ENCODE measurements at places on chromosomes 4 and X. TPM values are rescaled to one million over a fixed set of nuclear protein-coding genes. Genes with fewer than 3 reads are reported as not detected.

The ADAM29 gene
- not detected for total RNA-seq

DNA sequence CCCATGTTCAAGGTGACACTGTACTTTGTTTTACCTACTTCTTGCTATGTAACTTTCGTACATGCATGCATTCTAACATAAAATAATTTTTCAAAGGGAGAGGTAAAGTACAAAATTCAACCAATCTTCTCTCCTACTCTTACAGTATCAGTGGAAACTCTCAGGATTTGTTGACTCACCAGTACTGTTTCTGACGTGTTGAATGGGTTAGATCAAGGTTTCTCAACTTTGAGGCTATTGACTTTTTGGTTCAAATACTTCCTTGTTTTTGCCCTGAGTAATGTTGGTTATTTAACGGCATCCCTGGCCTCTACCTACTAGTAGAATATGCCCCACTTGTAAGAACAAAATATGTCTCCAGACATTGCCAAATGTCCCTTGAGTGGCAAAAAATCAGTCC lies 94.6 kb upstream of the SMAD1 start:
- H3K36me3 ChIP-seq, result no peaks in the 10 kb centered on the region
- H3K4me1 ChIP-seq, result peaks cover 25% of the 10 kb centered on the region
- no peak overlapping the region for H3K4me3 ChIP-seq
- no peaks in the 10 kb centered on the region for H3K27me3 ChIP-seq
- DNase-seq, result no peak

The FAM184B gene
- not detected for total RNA-seq

The AMER1 gene
- total RNA-seq, result 2.0 TPM

DNA sequence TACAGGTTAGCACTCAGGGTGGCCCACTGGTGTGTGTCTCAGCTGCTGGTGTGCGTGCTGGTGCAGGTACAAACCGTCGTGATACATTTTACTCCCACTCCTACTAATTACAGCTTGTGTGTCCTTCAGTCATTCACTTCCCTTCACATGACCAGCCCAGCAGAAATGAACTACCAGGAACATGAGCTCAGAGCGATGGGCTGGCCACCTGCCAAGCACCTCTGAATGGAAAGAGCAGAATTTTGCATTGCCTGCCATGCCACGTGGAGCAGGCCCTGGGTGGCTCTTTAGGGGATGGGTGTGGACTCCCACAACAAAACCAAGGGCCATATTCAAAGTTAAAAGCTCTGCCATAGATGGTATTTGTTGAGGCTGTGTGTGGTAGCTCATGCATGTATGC lies 58.9 kb upstream of the PGM2 start:
- no peak overlapping the region for H3K4me3 ChIP-seq
- no peaks in the 10 kb centered on the region for H3K36me3 ChIP-seq
- no peaks in the 10 kb centered on the region for H3K4me1 ChIP-seq
- peak; percentile 9 for DNase-seq

- no peaks in the 10 kb centered on the region for H3K36me3 ChIP-seq
- no peaks in the 10 kb centered on the region for H3K4me1 ChIP-seq
- no peak overlapping the region for H3K4me3 ChIP-seq
Measured at GRCh38 chr4:173478201-173478912, 51.7 kb downstream of the HAND2 start.

DNA sequence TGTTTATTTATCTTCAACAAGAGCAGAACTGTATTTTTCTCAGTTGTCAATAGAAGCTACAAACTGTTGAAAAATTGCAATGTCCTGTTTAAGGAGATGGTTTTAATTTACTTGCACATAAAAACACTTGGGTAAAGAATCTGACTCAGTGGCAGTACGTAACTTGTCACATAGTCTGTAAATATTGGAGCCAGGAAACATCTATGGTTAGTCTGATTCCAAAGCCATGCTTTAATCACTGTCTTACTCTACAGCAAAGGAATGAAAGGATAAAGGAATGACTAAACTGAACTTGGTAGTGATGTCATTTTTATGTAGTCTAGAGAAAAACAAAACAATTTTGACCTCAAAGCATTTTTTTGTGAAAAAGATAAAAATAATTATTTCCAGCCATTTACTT lies 537.2 kb downstream of the STIM2 start:
- no peak overlapping the region for H3K4me3 ChIP-seq
- H3K27me3 ChIP-seq, result no peaks in the 10 kb centered on the region
- no peaks in the 10 kb centered on the region for H3K4me1 ChIP-seq
- DNase-seq, result no peak

The BTK gene
- 0.13 TPM for total RNA-seq

- no peak overlapping the region for H3K27ac ChIP-seq
- peak overlapping the region; percentile 88 for H3K4me3 ChIP-seq
- H3K36me3 ChIP-seq, result peaks cover 2% of the 10 kb centered on the region
- DNase-seq, result no peak
Measured at GRCh38 chrX:47649271-47649670, 1.1 kb downstream of the ELK1 start.

The COL4A6 gene
- total RNA-seq, result 0.92 TPM

GRCh38 chr4:31190671-31191070 lies 470.5 kb downstream of the PCDH7 start:
- DNase-seq, result no peak
- H3K4me1 ChIP-seq, result no peaks in the 10 kb centered on the region
- no peak overlapping the region for H3K27ac ChIP-seq

- no peaks in the 10 kb centered on the region for H3K36me3 ChIP-seq
- H3K4me1 ChIP-seq, result no peaks in the 10 kb centered on the region
- no peak for DNase-seq
- H3K27me3 ChIP-seq, result no peaks in the 10 kb centered on the region
- no peak overlapping the region for H3K27ac ChIP-seq
- H3K4me3 ChIP-seq, result no peak overlapping the region
Measured at GRCh38 chr4:15131551-15131950, 129.3 kb downstream of the CPEB2 start.

The FAM9C gene
- not detected for total RNA-seq

GRCh38 chrX:150869450-150869849 lies 29.0 kb downstream of the CD99L2 start:
- H3K4me3 ChIP-seq, result no peak overlapping the region
- H3K27ac ChIP-seq, result no peak overlapping the region
- no peaks in the 10 kb centered on the region for H3K36me3 ChIP-seq
- no peaks in the 10 kb centered on the region for H3K27me3 ChIP-seq

DNA sequence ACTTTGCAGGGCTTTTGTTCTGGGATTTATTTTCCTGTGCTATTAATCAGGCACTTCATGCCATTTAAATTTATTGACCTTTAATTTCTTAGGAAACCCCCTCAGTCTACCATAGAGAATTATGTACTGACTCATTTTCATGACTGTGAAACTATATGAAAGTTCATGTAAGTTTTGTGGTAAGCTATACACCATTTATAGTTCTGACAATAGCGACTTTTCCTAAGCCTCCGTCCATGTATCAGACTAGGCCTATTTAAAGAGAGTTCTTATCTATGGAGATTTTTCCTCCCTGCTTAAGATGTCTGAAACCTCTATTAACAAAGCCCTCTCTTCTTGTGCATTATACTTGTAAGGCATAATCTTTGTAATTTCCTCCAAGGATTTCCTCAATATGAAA lies 111.6 kb downstream of the AFF2 start:
- H3K4me1 ChIP-seq, result no peaks in the 10 kb centered on the region
- no peaks in the 10 kb centered on the region for H3K36me3 ChIP-seq
- no peak for DNase-seq
- H3K4me3 ChIP-seq, result no peak overlapping the region
- no peak overlapping the region for H3K27ac ChIP-seq
- H3K27me3 ChIP-seq, result no peaks in the 10 kb centered on the region

DNA sequence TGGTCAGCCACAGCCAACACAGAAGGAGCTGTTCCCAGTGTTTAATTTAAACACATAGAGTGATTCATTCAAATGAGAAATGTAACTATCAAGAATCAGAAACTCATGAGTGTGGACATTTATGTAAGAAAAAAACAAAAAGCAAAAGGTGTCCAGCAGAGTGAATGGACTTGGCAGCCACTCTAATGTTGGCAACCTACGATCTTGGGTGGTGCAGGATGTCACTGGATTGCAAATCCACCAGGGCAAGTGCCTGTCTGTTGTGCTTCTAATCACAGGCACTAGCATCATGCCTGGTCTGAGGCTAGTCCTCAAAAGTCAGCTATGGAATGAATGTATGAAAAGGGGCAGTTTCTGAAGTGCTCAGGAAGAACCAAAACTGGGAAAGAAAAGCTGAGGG lies 277.7 kb upstream of the CLNK start:
- H3K4me3 ChIP-seq, result no peak overlapping the region
- no peak for DNase-seq
- H3K36me3 ChIP-seq, result no peaks in the 10 kb centered on the region
- no peaks in the 10 kb centered on the region for H3K27me3 ChIP-seq
- H3K4me1 ChIP-seq, result no peaks in the 10 kb centered on the region
- H3K27ac ChIP-seq, result no peak overlapping the region

DNA sequence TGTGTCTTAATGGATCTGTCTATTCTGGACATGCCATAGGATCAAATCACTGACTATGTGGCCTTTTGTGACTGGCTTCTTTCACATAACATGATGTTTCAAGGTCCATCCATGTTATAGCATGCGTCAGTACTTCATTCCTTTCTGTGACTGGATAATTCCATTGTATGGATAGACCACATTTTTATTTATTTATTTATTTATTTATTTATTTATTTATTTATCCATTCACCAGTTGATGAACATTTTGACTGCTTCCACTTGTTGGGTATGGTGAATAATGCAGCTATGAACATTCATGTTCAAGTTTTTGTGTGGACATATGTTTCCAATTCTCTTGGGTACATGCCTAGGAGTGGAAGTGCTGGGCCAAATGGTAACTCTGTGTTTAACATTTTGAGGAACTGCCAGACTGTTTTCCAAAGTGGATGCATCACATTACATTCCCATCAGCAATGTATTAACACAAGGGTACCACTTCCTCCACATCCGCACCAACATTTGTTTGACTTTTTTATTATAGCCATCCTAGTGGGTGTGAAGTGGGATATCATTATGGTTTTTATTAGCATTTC lies 14.0 kb downstream of the RTL5 start:
- DNase-seq, result no peak
- no peak overlapping the region for H3K27ac ChIP-seq
- no peaks in the 10 kb centered on the region for H3K36me3 ChIP-seq
- peaks cover 16% of the 10 kb centered on the region for H3K4me1 ChIP-seq

GRCh38 chr4:139278912-139279759 lies 889 bp downstream of the MGARP start:
- DNase-seq, result peak; percentile 68
- no peaks in the 10 kb centered on the region for H3K36me3 ChIP-seq
- peaks cover 26% of the 10 kb centered on the region for H3K4me1 ChIP-seq

The TRIM75 gene
- total RNA-seq, result not detected

DNA sequence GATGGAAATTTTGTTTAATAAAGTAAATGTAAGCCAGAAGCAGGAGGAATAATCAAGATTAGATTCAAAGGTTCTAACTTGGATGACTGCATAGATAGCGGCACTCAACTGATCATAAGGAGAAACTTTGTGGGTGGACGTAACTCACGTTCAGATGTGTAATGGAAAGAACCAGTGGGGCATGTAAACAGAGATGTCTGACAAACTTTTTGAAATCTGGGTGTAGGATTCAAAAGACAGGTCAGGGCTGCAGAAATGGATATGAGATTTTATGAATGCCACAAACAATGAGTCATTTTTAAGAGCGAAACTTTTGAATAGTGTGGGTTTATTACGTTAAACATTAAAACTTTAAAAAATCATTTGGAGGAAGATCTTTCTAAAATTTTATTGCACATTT lies 375.6 kb downstream of the GBA3 start:
- H3K4me1 ChIP-seq, result no peaks in the 10 kb centered on the region
- no peak overlapping the region for H3K4me3 ChIP-seq
- no peaks in the 10 kb centered on the region for H3K27me3 ChIP-seq
- no peak for DNase-seq
- no peaks in the 10 kb centered on the region for H3K36me3 ChIP-seq
- H3K27ac ChIP-seq, result no peak overlapping the region

The SLC9B1 gene
- 0.49 TPM for total RNA-seq

- no peak for DNase-seq
- H3K27ac ChIP-seq, result no peak overlapping the region
- H3K4me1 ChIP-seq, result no peaks in the 10 kb centered on the region
Measured at GRCh38 chrX:13752141-13752540, 17.6 kb downstream of the OFD1 start.

- no peaks in the 10 kb centered on the region for H3K36me3 ChIP-seq
- peaks cover 11% of the 10 kb centered on the region for H3K4me1 ChIP-seq
- no peak for DNase-seq
- H3K27me3 ChIP-seq, result no peaks in the 10 kb centered on the region
- no peak overlapping the region for H3K27ac ChIP-seq
Measured at GRCh38 chr4:183639291-183639690, 19.7 kb downstream of the RWDD4 start.

GRCh38 chrX:7620560-7620959 lies 222.4 kb upstream of the VCX start:
- H3K4me3 ChIP-seq, result no peak overlapping the region
- no peaks in the 10 kb centered on the region for H3K4me1 ChIP-seq
- no peak for DNase-seq
- H3K36me3 ChIP-seq, result no peaks in the 10 kb centered on the region
- no peaks in the 10 kb centered on the region for H3K27me3 ChIP-seq
- no peak overlapping the region for H3K27ac ChIP-seq

The LNX1 gene
- total RNA-seq, result 1.3 TPM

The CENPVL1 gene
- total RNA-seq, result not detected

The PDZD4 gene
- total RNA-seq, result 0.09 TPM

- H3K4me1 ChIP-seq, result no peaks in the 10 kb centered on the region
- no peak overlapping the region for H3K27ac ChIP-seq
Measured at GRCh38 chr4:110292994-110293744, 94.8 kb upstream of the ELOVL6 start.

- DNase-seq, result no peak
- peaks cover 17% of the 10 kb centered on the region for H3K4me1 ChIP-seq
- H3K27me3 ChIP-seq, result peaks cover 72% of the 10 kb centered on the region
- no peak overlapping the region for H3K4me3 ChIP-seq
Measured at GRCh38 chr4:152939621-152940020, 3.5 kb downstream of the FHDC1 start.

DNA sequence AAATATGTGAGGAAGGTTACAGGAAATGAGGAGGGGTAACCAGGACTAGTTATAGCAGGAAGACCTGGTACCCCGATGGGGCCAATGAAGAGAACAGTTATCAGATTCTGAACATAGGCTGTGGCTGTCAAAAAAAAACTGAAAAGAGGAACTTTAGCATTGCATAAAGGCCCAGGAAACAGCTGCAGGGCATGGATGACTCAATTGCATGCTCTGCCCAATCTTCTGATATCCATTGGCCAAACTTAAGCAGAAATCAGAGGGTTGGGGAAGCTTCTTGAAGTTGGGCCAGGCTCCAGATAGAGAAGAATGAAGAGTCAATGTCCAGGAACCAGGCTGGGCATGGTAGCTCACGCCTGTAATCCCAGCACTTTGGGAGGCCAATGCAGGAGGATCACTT lies 1222.4 kb upstream of the PRKX start:
- DNase-seq, result no peak
- no peaks in the 10 kb centered on the region for H3K4me1 ChIP-seq

DNA sequence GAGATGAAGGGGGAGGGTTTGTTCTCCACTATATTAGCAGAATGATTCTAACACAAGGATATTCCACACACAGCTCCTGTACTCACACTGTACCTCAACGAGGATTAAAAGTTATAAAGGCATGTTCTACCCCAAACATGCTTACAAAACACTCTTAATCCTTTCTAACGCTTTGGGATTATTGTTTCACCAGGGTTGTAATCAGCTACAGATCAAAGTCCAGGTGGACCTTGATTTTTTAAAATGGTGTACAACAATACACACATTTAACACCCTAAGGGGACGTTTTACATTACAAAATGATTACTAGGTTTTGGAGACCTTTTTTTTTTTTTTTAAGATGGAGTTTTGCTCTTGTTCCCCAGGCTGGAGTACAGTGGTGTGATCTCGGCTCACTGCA lies 50.3 kb upstream of the MAP3K15 start:
- H3K27me3 ChIP-seq, result no peaks in the 10 kb centered on the region
- no peak overlapping the region for H3K4me3 ChIP-seq
- H3K27ac ChIP-seq, result no peak overlapping the region
- H3K36me3 ChIP-seq, result no peaks in the 10 kb centered on the region
- DNase-seq, result no peak

All from endothelial cell of umbilical vein (primary cell).